NCI-H226 (cell line): ENCODE measurements at places on chromosomes 1 and 21.

- DNase-seq: no peak
Observed at GRCh38 chr1:222006715-222007114, 264.8 kb upstream of the DUSP10 start.

DNA sequence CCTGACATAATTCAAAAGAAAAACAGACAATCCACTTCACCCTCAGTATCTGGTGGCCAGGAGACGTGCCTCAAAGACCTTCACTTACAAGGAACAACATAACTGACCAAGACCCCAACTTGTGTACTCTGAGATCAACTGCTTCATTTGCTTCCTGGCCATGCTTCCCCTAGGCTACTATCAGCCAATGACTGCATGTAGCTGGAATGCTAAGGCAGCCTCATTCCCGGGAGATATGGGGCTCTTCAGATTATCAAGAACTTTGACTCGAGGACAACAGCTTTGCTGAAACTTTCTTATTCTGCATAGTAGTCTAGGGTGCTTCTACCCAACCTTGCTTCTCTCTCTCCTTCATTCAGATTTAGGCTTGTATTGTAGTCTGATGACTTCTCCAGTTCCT lies 11.7 kb upstream of the UCK2 start:
- DNase-seq: peak; percentile 80

DNA sequence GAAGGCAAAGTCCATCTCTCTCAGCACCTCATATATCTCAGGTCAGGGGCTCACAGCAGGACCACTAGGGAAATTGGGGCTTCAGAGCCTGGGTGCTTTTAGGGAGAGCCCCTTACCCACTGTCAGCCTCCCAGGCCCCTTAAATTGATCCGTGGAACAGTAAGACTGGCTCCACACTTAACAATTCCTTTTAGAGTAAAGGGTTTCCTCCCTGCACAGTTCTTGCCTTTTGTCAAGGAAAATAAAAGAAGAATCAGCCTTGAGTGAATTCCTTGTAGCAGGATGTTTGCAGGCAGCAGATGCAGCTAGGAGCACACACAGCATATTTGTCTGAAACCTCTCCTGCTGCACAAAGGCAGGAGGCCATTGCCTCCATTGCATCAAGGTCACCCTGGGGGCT lies 184.9 kb downstream of the SEC16B start:
- no peak for DNase-seq

GRCh38 chr21:45290948-45291612 lies 3.4 kb upstream of the POFUT2 start:
- peak; percentile 94 for DNase-seq

GRCh38 chr1:14649976-14650375 lies 51.5 kb downstream of the KAZN start:
- no peak for DNase-seq

- DNase-seq: no peak
Observed at GRCh38 chr1:153598309-153599172, 14.4 kb downstream of the S100A16 start.

DNA sequence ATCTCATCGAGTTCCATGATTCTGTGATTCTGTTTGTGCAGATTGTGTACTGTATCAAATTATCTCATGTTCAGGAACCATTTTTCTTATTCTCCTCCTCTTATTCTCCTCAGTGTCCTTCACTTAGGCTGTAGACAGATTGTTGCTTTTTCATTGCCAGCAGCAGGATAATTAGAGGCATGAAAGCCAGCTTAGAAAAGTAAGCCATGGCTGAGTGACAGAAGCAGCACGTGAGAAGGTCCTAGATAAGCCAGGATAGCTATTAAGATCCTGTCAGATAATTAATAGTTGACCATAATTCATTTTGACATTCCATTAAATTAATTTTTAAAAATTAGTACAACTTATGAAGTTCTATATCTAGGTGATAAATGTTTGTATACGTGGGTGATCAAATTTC lies 60.8 kb upstream of the PRKACB start:
- no peak for DNase-seq

DNA sequence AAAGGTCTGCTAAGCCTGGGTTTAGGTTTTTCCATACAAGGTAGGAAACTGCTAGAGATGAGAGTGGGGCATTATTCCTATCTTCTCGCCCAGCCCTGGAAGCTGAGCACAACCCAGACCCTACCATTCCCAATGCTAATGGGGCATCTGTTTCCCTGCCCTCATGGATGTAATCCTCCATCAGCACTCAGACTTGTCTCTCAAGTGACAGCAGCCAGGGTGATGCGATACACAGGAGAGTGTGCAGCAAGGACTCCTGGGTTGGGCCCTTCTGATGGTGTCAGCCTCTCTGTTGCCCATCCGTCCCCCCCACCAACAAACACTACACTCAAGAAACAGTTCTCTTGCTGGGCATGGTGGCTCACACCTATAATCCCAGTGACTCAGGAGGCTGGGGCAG lies 5.9 kb upstream of the INPP5B start:
- no peak for DNase-seq

DNA sequence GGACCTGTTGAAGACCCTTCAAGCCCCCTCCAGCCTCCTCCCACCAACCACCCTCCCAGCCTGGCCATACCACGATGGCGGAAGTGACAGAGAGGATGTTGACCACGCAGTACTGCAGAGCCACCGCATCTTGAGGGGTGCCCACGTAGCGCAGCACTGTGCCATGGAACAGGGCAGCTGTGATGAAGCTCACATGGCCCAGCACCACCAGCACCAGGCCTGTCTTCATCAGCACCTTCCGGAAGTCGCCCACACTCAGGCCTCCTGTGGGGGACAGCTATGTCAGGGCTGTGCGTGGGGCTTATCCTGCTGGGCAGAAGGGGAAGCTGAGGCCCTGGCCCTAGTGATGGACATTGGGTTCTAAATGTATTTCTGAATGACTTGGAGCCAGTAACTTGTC lies 3.1 kb downstream of the TMEM54 start:
- DNase-seq: no peak

DNA sequence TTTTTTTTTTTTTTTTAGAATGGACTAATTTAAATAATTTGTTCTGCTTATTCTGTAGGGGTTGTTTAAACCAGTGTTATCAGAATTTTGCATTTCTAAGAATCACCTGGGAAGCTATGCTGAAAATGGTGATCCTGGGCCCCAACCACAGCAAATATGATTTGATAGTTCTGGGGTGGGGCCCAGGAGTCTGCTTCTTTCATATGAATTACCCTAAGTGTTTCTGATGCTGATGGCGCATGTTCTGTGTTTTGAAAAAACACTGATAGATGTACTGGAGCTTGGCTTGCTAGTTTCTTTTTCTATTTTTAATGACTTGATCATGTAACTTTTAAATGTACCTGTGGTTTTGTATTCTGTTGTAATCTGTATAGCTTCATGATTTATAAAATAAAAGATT lies 89.3 kb downstream of the CDC14A start:
- no peak for DNase-seq

- DNase-seq: no peak
Observed at GRCh38 chr1:242842094-242842493, 317.6 kb upstream of the PLD5 start.

DNA sequence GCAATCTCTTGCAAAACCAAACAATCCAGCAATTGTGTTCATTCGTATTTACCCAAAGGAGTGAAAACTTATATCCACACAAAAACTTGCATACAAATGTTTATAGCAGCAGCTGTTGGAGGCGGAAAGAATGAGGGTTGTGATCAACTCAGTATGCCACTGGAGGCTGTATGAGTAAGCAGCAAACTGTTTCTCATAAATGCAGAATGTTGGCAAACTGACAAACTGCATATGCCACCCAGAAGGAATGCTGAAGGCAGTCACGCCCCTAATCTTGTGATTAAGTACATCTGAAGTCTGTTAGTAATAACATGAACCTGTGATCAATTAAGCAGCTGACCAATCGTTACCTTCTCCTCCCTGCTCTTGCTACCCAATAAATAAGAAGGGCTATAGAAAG lies 60.5 kb upstream of the CR2 start:
- DNase-seq: peak; percentile 90

- DNase-seq: no peak
Observed at GRCh38 chr1:223761411-223761810, 49.1 kb downstream of the CAPN2 start.

DNA sequence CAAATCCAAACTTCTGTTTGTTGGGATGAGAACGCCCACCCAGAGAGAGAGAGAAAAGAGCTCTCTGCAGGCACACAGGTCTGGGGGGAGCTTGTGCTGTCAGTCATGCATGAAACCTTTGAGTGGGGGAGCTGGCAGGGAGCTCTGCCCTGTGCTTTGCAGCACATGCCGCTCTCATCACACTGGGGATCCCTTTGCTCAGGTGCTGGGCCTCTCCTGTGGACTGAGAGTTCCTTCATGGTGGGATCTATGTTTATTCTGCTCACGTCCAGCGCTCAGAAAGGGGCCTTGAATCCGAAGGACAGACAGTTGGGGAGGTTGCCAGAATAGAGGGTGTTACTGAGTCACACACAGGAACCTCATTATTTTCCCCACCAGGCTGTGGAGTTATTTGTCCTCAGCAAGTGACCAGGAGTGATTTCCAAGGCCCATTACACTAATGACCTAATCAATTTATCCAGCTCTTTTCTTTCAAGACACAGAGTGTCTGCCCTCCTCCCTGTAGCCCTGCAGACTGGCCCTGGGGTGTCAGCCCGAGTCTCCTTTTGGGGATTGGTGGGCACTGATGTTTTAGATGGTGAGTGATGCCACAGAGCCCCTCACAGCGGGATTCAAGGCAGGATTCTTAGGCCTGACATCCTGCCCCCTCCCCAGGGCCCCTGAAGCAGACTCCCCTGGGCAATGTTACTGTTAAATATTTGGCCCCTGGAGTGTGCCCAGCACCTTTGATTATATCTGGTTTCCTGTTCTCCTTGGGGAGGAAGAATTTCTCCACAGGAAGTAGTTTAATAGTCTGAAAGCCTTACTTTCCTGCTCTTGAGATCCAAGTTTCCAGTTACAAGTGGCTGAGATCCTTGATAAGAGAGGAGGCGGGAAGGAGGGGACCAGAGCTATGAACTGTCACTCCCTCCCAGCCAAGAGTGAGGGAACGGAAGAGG lies 22.3 kb downstream of the MYBPH start:
- DNase-seq: peak; percentile 40

GRCh38 chr1:197451381-197451780 lies 183.3 kb downstream of the CRB1 start:
- DNase-seq: no peak

GRCh38 chr1:173275496-173275895 lies 68.4 kb upstream of the TNFSF4 start:
- no peak for DNase-seq

DNA sequence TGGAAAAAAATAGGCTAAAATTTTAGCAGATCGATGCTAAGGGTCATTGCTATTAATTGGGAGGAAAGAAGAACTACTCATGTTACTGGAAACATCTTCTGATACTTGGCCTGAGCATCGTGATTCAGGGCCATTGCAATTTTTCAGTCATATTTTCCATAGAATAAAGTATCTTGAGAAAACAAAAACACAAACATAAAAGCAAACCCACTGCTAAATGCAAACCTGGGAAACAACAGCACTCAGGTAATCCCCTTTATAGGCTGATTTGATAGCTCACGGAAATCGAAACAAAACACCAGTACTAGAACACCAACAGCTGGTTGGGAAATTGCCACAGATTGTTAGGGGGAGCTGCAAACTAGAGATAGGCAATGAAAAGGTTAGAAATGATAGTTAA lies 172.9 kb upstream of the ESRRG start:
- DNase-seq: no peak

DNA sequence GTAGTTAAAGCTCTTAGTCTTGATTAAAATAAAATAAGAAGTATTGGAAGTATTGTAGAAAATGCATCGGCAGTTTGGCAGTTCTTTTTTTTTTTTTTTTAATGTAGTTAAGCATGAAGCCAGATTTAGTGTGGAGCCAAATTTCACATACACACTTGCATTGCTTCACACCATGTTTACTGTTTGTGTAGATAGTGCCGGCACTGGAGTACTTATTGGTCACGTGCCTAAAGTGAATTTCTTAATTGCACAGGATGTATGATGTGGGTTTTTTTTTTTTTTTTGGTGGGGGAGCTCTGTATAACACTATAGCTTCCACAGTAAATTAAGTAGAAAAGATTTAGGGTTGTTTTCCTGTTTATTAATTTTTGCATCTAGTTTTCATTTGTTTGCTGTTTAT lies 21.2 kb upstream of the TMEM61 start:
- no peak for DNase-seq

DNA sequence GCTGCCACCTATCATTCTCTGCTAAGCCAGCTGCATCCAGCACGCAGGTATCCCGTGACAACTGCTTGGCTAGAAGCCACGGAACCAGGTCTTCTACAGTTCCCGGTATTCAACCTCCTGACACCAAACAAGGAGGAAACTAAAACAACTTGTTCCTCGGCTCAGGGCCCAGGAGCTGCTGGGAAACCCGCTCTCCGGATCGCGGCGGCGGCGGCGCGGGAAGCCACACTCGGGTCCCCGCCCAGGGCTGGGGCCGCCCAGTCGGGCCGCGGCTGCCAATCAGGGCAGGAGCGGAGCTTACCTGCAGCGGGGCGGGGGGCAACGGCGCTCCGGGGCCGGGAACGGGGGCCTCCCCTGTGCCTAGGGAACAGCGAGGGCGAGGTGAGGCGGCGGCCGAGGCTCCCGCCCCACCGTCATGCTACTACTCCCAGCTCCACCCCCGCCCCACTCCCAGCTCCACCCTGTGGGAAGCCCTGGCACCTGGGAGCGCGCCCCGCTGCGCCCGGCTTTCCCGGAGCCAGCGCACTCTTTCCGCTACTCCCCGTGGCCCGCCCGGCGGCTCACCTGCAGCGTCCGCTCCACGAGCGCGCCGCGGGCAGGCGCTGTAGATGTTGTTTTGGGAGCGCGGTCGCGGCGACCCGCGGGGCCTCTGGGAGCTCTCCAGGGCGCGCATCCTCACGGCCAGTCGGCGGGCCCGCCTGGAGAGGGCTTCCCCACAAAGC lies 12.1 kb downstream of the IL24 start:
- peak; percentile 60 for DNase-seq

- no peak for DNase-seq
Observed at GRCh38 chr1:198763298-198763714, 124.5 kb downstream of the PTPRC start.

- no peak for DNase-seq
Observed at GRCh38 chr1:47219590-47220220, 12.3 kb downstream of the TAL1 start.
